Stimulated activated CD4-positive, alpha-beta T cell treated with anti-CD3 and anti-CD28 coated beads, Interleukin-1b, Interleukin-23, amount 100 ng/mL, for 1 hour (primary cell): ENCODE measurements at places on chromosomes 3 and 15.

DNA sequence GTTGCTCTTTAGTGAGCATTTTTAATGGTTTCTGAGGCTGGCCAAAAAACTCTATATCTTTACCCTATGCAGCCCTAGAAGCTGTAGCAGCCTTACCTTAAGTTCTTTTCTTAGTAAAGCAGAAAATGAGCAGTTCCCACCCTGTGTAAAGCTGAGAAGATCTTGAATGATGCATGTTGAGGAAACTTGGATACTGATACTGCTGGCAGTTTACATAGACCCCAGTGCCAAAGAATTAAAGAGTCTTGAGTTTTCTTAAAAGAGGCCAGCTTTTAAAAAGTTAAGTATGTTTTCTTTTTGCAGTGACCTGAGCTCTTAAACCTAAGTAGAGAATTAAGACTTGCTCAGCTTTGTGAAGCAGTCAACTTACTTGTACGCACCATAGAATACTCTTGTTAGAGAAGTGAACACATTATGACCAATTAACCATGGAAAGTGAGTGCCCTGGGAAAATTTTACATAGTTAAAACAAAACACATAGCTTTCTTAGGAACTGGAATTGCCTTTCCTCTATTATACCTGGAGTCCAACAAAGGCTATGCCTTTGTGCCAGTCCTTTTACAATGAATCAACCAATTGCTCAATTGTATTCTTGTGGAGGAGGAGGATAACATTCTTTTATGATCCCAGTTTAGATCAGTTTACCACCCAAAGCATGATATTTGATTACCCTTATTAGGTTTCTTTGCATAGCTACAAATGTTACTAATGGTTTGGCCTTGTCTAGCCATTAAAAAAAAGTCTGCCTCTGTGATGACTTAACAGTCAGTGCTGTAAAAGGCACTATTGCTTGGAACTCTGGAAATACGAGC is 28.4 kb downstream of the PLS1 start:
- DNase-seq: no peak

GRCh38 chr3:143185401-143185800 is 65.8 kb downstream of the CHST2 start:
- DNase-seq: no peak

DNA sequence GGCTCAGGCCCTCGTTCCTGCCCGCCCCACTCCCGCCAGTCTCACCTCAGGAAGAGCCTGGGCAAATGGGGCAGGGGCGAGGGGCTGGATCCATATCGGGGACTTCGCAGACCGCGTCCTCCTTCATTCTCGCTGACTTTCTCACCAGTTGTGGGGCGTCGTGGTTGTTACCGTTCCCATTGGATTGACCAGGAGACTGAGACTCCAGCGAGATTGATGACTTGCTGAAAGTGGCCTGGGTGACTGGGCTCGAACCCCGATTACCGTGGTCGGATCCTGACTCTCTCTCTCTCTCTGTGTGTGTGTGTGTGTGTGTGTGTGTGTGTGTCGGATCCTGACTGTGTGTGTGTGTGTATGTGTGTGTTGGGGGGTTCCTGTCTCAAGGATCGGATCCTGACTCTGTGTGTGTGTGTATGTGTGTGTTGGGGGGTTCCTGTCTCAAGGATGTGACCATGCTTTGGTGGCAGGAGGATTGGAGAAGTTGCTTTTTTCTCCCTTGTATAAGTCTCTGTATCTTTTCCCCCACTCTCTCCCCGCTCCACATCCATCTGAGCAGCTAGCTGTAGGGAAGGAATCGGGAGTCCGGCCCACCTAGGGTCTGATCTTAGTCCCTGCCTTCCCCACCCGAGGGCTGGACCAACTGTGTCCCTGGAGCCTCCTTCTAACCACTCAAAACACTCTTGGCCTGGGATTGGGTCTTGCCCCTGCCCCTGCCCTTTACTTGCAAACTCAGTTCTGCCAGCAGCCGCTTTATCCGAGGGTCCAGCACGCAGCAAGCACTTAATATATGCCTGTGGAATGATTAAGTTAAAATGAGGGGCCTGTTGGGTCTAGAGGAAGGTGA is 603 bp downstream of the PLEKHO2 start:
- no peak for DNase-seq

DNA sequence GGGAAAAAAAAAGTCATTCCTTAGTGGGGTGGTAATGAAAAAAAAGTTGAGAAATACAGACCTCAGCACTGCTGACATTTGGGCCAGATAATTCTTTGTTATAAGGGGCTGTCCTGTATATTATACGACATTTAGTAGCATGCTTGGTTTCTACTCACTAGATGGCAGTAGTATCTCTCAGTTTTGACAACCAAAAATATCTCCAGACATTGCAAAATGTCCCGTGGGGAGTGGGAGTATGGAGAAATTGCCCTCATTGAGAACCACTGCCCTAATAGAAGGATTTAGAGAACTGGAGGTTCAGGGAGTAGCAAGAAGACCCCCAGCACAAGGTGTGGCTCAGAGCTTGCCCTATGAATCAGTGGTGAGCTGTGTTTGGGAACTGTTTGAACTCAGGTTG is 28.6 kb upstream of the TEX264 start:
- no peak for DNase-seq

DNA sequence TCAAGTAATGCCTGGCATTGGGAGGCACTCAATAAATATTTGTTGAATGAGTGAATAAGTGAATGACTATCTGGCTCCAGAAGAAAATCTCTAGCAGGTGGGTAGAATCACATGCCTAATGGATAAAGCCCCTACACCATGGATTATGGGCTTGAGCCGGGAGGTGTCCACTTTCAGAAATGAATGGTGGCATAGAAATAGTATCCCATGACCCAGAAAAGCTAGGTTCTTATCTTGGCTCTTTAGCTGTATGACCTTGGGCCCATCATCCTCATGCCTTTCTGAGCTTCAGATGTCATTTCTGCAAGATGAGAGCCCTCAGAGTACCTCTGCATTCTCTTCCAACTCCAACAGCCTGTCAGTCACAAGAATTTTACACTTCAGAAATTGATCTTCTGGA is 37.3 kb upstream of the TNIK start:
- DNase-seq: no peak

DNA sequence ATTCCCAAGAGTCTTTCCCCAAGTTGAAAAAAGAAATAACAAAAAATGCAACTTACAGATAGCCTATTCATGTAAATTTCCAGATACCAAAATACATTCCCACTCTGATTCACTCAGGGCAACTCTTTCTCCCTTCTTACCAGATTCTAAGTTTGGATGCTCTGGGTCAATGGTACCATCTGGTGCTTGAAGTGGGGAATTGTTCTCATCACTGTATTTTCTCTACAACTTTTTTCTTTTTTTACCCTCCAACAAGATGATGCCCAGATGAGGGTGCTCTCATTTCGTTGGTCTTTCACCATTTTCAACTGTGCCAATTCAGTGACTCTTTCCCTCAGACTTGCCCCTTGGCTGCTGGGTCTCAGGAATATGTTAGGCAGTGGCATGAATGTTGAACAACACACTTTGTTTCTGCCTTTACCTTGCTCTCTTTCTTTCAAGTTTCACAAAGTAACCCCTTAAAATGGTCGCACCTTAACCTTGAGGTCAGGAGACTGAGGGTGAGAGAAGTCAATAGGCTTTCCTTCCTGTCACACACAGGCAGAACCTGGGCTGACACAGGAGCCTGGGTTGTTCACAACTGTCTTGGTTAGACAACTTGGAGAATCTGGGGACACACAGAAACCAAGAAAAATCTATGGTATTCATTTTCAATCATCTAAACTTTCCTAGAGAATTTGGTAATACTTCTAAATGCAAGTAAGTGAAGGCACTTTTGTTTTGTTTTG is 330.7 kb upstream of the SLCO3A1 start:
- DNase-seq: no peak

GRCh38 chr3:17573396-17573795 is 169.0 kb downstream of the TBC1D5 start:
- DNase-seq: no peak

DNA sequence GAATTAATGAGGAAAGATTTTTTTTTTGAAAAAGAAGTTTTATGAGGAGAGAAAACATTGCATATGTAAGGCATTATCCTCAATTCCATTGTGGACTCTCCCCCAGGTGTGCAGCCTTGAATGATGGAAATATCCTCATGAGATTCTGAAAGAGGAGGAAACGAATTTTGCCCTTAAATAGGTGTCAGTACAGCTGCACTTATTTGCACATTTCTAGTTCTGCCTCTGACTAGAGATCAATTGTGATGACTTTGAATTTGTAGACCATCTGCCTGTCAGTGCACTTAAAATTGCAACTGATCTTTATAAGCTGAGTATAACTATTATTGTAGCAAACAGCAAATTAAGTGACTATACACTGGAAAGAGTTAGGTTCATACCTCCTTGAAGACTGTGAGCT is 141.8 kb downstream of the UBE2E2 start:
- DNase-seq: no peak

DNA sequence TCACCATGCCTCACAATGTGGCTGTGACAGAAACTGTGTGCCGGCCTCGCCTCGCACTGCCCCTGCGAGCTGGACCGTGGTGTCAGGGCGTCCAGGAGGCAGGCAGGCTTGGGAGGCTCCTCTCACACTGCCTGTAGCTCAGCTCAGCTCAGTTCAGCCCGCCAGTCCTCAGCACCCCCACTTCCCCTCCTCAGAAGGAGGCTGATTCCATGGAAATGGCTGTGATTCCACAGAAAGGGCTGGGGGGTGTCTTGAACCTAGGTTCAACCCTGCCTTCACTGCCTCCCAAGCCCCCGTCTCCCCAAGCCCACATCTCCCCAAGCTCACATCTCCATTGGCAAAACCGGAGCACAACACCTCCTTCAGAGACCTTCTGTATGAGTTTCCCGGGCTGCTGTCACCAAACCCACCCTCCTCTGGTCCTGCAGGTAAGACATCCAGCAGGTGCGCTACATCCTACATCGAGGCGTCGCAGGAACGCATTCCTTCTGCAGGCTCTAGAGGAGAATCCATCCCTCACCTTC is 94.0 kb downstream of the OCA2 start:
- DNase-seq: no peak

DNA sequence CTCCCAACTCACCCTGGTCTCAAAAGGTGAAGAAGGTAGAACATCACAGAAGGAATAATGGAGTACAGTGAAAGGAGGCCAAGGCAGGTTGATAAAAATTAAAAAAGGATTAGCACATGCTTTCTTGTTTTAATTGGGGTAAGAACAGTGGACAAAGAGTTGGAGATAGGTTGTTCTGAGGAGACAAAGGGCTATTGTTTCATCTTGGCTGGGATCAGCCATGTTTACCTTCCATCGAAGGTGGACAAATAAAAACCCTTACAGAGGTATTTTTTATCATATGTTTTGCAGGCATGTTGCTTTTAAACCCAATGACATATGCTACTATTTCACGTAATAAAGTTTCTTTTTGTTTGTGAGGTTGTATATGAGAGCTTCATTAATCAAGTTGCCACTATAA is 12.9 kb downstream of the COMMD2 start:
- no peak for DNase-seq

DNA sequence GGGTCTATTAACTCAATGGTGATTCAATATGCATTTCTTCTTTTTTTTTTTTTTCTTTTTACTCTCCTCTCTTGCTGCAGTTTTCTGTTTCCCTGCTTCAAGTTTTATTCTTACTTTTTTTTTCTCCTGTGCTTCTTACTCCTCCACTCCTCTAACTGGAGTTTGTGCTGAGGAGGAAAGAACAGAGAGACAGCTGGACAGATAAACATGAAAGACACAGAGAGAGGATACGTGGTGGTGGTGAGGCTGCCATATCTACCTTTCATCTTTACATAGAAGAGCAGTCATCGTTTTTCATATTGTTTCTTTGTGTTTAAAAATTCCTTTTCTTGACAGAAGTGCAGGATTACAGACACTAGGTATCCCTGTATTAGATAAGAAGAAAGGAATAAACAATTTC is 262.8 kb downstream of the OTOL1 start:
- no peak for DNase-seq

- DNase-seq: no peak
These were observed 481.7 kb downstream of the GBE1 start for GRCh38 chr3:81279481-81280379.

DNA sequence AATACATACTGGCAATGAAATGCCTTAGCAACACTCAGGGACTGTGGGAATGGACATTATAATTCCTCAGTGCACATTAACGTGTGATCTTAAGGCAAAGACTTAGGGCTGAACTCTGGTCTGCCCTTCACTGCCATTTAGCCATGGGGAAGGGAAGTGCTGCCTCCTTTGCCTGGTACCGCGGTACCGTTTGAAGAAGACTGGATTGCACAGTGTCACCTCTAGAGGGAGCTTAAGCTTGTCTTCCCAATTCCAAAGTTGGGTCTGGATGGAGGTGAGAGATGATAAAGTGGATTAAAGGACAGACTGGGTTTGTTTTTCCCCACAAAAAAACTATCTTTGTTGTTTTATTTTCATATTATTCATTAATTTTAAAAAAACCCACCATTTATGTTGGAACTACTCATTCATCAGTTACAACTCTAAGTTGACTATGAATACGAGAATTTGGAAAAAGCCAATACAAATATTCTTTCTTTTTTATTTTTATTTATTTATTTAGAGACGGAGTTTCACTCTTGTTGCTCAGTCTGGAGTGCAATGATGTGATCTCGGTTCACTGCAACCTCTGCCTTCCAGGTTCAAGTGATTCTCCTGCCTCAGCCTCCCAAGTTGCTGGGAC is 60.0 kb upstream of the SYN2 start:
- no peak for DNase-seq

DNA sequence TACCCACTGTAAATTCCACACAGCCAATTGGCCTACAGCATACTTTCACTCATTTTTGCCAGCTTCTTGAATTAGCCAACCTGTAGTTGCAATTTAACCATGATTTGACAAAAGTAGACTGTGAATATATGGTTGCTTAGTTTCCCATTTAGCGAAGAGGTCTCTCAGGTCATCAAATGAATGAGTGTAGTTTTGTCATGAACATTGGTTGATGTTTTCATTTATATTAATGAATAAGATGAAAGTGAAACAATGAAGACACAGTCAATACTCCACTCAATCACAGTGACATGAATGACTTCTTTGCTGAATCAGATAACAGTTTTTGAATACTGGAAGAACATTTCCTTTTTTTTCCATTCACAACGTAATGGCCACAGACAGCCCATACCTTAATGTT is 15.3 kb upstream of the FAM3D start:
- DNase-seq: no peak

DNA sequence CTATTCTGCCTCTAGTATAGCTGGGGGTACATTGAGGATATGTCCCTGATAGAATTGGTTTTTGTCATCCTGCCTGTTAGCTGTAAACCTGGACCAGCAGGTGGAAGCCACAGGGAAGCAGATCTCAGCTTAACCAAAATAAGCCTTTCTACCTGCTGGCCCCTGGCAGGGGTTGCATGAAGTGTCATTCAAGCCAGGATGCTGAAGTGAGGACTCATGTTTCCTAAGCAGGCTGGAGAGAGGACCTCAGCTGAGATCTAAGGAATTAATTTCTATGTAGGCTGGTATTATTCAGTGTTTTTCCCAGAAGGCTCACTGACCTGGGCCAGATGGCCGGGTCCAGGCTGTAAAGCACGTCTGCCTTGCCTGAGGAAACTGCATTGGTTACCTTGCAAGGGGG is 128.9 kb downstream of the MEGF11 start:
- DNase-seq: no peak
